Stimulated activated CD4-positive, alpha-beta T cell treated with anti-CD3 and anti-CD28 coated beads, Interleukin-2, amount 100 ng/mL, for 4 hours (primary cell): ENCODE measurements at places on chromosomes 3 and 15.

- DNase-seq = no peak
These were observed 2.7 kb downstream of the KLHL40 start for GRCh38 chr3:42688016-42688415.

DNA sequence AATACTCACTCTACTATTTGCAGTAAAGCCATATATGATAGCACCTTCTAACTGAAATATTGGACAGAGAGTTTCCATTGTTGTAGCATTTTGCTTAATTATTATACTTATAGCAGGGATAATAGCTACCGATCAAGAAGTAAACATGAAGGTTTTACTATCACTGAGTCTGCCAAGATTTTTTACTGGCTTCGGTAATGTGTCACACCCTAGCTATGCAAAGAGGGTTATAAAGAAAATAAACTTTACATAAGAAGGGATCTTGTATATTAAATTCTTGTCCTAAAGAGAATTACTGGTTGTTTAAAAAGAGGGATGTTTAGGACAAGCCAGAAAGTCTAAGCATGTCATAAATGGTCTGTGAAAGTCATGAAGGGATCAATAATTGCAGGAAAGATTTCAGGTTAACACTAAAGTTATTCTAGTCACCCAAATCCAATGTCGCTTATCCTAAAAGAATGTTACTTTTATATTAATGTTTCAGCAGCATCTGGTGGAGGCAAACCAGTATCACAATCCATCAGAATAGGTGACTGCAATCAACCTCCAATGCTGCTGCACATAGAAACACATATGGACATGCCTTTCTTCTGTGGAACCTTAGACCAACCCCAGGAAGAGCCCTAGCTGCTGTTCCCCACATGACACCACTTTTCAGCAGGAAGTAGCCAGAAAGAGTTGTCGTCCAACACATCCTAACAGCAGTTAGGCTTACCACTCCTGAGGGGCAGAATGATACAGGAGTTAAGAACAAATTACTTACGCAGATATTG is 62.7 kb upstream of the GK5 start:
- DNase-seq = no peak

DNA sequence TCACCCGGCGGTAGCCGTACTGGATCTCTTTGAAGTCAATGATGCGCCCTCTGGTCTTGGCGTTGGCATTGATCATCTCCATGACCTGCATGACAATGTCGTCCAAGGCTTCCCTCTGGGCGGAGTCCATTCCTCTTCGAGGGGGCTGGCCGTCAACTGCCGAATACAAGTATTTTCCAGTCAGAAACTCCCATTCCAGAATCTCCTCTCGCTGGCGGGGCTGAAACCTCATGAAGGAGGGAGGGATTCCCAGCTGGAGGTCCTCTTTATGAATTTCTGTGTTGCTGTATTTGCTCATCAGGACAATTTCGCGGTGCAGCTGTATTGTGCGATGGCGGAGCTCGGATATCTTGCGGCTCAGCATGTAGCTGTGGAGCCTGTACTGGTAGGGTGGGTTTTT is 73.4 kb downstream of the CHSY1 start:
- DNase-seq = no peak

- no peak for DNase-seq
These were observed 33.2 kb downstream of the ST3GAL6 start for GRCh38 chr3:98796334-98796733.

DNA sequence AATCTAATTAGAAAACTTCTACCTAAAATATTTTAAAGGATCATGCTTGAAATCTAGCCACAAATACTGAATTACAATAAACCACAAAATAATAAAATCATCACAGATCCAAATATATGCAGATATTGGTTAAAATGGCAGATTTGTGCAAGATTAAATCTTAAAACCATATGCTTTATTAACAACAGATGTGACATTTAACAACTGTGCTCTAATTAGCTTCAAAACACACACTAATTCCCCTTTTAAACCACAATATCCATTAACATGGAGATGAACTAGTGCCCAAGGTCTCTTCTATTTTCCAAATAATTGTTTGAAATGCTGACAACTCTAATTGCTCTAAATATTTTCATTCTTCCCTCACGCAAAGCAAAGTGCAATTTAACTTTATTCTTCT is 1530.3 kb downstream of the SI start:
- no peak for DNase-seq

- no peak for DNase-seq
These were observed 105.6 kb downstream of the GTPBP8 start for GRCh38 chr3:113096188-113096892.
